Right hindlimb (tissue), 1 donor: ENCODE measurements at places on chromosomes 3 and 15.
A peak's percentile ranks its signal among the peaks of the same experiment; 100 is the strongest.

DNA sequence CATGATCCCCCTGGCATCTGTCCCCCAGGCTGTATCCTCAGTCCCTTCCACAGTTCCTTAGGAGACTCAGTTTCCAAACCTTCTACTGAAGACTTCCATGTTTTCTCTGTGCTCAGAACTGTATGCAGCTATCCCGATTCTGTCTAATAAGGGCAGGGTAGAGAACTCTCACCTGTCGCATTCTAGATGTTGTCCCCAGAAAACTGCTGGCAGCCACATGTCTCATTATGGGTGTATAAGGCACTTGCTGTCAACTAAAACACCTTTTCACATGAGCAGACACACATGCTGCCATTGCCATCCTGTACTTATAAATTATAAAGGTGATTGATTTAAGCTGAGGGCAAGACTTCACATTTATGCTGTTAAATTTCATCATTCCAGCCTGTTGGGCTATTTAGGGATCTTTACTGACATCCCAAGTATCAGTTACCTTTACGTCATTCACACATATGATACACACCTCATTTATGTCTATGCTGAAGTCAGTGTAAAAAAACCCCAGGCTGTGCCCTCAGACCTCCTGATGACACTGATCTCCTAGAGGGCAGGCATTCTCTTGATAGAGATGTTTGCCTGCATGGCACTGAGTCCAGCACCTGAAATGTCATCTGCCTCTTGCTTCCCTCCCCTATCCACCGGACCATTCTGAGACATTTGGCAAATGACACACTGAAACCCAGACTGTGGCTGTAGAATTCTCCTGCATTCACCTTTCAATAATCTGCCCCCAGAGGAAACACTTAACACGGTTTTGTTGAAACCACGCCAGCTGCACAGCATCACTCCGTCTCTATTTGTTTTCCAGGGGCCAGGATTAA, 35.8 kb downstream of the BTD start:
- DNase-seq = no peak

DNA sequence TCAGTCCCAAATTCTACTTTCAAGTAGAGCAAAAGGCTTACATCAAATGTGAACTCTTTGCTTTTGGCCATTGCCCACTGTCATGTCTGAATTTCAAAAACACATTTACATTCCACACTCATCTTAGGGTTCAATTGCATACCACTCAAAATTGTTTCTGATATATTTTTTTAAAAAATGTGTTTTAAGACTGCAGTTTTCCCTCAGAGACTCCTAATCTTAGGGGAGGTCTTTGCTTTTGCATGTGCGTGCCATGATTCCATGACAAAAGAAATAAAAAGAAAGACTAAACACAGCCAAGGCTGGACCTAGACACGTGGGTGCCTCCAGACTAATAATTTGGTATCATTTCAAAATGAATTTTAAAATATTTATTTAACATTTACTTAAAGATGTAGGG, 396.8 kb upstream of the RASGRP1 start:
- DNase-seq = no peak

GRCh38 chr15:40054855-40055575, 16.0 kb upstream of the SRP14 start:
- no peak for DNase-seq

GRCh38 chr3:125271127-125271526, 58.6 kb upstream of the SLC12A8 start:
- DNase-seq = no peak

GRCh38 chr15:40232625-40233070, 6.2 kb upstream of the PAK6 start:
- DNase-seq = no peak

DNA sequence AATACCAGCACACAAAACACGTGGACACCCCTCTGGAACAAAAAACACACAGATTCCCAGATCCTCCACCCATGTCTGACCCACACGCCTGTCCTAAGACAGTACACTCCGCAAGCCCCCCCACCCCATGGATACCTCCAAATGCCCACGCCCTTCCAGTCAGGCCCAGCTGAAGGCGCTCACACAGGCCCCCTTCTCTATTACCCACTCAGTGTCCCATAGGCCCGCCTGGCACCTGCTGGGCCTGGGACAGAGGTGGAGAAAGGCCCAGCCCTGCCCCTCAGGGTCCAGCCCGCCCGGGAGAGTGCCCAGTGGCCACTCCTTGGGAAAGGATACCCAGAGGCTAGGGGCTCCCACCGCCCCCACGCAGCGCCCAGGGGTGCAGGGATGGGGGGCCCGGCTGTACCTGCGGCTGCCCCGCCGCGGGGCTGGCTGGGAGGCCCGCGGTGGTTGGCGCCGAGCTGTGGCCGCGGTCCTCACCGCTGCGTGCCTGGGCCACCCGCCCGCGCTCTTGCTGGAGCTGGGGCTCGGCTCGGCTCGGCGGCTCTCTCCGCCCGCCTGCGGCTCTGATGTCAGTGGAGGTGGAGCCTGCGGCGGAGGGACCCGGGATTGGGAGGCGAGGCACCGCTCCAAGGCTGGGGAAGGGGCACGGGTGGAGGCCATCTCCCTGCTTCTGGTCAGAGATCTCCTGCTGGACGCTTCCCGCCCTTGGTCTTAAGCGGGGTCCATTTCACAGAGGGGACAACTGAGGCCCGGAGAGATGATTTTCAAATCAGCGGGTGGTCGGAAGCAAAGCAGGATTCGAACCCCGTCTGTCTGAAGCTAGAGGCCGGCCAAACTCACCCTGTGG, at the start of gene CAMK1:
Gene CAMK1, minus strand, starts transcription at position 522 of the 850 bp plus-strand sequence. CDS start 2,198 bp downstream, outside the sequence.
- peak; percentile 91 for DNase-seq

GRCh38 chr3:31227131-31227562, 305.6 kb upstream of the STT3B start:
- DNase-seq = no peak

DNA sequence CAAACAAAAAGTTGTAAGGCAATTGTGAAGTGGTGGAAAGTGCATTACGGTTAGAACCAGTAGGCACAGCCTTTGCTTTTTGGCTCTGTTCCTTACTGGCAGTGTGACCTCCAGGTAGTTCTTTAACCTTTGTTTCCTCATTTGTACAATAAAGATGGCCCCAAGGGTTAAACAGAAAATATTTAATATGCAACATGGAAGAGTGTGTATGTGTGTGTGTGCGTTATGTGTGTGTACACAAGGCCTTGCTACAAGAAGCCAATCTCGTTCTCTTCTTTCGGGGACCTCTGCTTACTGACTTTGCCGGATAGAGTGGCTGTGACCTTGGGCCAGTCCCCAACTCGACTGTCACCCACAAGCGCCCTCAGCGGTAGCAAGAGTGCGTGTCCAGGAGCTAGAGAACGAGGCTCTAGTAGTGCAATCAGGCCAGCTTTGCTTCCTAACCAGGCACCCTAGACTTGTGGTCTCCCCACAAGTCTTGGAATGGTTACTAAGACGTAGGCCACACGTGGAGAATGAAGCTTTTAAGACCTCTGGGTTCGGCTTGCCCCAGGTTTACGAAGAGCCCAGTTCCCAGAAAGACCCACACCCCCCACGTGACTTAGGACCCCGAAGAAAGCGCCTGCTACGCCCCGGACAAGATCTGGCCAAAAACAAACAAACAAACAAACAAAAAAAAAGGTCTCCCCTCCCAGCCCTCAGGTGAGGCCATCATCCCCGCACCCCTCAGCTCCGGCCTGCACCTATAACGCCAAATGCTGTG, 593 bp downstream of the CIAO2A start:
- DNase-seq = peak; percentile 59

DNA sequence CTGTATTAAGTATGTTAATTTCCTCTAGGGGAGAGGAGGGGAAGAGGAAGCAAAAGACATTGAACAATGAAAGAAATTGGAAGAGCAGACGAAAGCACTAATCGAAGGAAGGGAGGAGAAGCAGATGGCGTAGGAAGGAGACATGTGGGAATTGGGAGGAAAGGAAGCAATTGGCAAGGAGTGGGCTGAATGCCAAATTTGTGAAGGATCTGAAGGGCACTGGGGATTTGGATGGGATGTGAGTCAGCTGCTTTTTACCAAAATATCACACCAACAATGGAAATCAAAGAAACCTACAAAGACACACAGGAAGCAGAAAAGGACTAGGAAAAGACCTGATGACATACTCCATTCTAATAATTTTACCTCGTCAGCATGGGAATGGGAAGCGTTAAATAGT, 1029.8 kb downstream of the ROBO1 start:
- peak; percentile 31 for DNase-seq

GRCh38 chr3:138879541-138880380, 45.0 kb upstream of the PIK3CB start:
- no peak for DNase-seq

- no peak for DNase-seq
Measured at GRCh38 chr3:5202222-5202621, 14.7 kb downstream of the EDEM1 start.

- DNase-seq = no peak
Measured at GRCh38 chr3:112372396-112372795, 39.4 kb downstream of the CD200 start.

DNA sequence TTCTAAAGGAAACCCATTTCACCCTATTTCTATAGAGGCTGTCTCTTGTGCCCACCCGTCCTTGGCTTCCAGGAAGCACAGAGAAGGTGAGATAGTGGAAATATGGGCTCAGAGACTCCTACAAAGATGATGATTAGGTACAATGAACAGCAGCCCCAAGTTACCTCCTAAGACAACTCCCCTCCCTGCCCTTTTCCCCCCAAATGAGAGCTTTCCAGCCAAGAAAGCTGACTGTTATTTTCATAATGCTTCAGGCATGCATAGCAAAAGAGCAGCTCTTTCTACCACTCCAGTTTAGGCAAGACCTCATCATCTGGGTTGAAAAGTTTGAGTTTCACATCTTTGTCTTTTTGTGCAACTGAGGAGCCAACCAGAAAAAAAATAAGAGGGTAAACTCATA, 248.8 kb upstream of the ADAMTS9 start:
- peak; percentile 31 for DNase-seq

DNA sequence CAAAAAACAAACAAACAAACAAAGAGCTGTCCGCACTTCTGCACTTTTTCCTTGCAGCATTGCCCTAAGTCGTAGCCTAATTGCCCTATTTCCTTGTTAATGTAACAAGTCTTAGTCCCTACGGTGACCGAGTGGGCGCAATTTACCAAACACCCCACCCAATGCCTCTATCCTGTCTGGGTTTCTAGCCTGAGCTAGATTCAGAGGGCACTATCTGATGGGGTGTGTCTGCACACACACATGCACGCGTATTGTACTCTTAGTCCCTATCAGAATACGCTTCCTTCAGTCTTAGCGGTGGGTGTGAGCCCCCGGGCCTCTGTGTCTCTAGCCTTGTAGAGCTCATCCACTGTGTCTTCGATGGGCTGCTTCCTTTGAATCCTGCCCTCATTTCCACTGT, 125.9 kb upstream of the DLG1 start:
- no peak for DNase-seq

- DNase-seq = no peak
Measured at GRCh38 chr3:10204921-10205320, 40.2 kb downstream of the IRAK2 start.

- DNase-seq = no peak
Measured at GRCh38 chr3:47407237-47407636, 26.4 kb downstream of the PTPN23 start.

GRCh38 chr15:39157882-39158281, 423.0 kb upstream of the THBS1 start:
- DNase-seq = no peak

GRCh38 chr3:80190051-80190450, 422.3 kb upstream of the ROBO1 start:
- DNase-seq = peak; percentile 49

GRCh38 chr15:47824147-47824546, 106.8 kb downstream of the SEMA6D start:
- no peak for DNase-seq

DNA sequence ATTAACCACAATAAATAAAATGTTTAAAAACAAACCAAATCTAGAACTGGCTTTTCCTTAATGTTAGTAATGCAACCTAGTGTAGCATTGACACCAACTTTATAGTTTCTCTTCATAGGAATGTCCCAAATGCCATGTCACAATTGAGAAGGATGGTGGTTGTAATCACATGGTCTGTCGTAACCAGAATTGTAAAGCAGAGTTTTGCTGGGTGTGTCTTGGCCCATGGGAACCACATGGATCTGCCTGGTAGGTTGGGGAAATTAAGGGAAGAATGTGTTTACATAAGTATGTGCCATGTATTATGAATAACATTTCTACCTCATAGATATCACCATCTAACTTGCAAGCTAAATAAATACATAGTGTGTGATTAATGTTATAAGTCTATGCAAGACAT, 84.4 kb upstream of the GOLGA6B start:
- DNase-seq = no peak

DNA sequence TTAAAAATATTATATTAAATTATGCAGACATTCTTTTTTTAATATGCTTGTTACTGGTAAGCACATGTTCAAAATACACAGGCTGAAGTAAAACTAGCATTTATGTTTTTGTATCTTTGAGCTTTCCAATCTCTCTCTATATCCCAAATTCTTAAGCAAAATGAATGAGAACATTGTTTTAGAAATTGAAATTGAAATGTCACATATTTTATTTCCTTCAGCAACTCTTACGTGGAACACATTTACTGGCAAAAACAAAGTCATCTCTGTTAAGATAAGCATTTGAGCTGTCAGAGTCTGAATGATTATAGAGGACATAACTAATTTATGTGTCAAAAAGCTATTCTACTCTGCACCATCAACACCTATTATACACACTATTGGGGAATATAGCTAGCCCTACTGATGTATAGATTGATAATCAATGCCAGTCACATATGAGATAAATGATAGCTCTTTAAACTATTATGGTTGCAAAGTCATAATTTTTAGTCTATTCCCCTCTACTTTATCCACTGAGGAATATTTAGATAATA, 535.4 kb upstream of the BCHE start:
- no peak for DNase-seq

GRCh38 chr15:93360318-93360717, 271.3 kb upstream of the RGMA start:
- no peak for DNase-seq

GRCh38 chr3:129702934-129703712, 96.6 kb upstream of the PLXND1 start:
- DNase-seq = no peak

DNA sequence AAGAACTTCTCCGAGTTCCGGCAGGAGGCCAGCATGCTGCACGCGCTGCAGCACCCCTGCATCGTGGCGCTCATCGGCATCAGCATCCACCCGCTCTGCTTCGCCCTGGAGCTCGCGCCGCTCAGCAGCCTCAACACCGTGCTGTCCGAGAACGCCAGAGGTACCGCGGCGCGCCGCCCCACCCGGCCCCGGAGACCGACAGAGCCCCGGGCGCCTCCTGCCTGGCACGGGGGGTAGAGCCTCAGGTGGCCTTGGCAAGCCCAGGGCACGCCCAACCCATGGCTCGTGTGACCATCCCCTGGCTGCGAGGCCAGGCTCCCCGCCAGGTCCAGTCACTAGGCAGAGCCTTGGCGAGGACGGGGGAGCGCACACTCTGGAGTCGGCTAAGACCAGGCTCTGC, 134.1 kb downstream of the LRRK1 start:
- no peak for DNase-seq
